ENCODE measurements at places on chromosomes 16 and 17.
A peak's percentile ranks its signal among the peaks of the same experiment; 100 is the strongest.

DNA sequence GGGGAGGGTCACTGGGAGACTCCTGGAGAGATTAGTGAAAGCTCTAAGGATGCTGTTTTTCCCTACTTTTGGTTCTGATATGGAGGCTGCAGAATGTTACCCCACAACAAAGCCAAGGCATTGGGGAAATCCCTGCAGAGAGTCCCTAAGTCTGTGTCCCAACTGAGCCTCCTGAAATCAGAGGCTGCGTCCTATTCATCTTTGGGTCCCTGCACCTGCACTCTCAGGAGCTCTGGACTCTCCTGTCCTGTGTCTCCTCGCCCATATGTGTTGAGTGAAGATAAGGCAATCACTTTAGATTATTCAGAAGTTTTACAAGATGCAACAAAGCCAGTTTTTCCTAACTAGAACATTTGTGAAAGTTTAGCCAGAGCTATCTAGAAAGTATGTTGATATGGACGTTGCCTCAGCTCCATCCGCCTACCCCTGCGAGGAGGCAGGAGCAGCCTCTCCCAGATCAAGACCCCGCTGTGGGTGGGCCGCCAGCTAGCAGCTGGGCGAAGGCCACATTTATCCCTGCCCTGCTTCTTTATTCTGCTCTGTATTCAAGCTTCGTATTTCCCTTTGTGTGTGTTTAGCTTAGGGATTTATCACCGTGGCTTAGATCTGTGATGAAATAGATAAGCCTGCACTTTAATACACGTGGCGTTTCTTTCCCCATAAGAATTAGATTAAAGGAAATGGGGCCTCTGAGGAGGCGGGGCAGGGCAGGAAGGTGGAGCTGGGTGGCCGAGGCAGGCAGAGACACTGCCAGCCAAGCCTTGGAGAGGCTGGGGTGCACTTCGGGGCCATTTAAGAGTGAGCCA is 37.4 kb downstream of the SHISA6 start:
- DNase-seq = no peak

DNA sequence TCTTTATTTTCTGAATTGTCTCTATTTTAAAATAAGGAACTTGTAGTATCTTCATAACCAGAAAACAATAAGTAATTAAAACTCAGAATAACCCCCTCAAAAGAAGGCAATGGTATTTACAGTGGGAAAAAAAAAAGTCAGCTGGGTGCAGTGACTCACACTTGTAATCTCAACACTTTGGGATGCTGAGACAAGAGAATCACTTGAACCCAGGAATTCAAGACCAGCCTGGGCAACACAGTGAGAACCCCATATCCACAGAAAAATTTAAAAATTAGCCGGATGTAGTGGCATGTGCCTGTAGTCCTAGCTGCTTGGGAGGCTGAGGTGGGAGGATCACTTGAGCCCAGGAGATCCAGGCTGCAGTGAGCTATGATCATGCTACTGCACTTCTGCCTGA is 33.5 kb downstream of the ADAM11 start:
- DNase-seq = no peak

DNA sequence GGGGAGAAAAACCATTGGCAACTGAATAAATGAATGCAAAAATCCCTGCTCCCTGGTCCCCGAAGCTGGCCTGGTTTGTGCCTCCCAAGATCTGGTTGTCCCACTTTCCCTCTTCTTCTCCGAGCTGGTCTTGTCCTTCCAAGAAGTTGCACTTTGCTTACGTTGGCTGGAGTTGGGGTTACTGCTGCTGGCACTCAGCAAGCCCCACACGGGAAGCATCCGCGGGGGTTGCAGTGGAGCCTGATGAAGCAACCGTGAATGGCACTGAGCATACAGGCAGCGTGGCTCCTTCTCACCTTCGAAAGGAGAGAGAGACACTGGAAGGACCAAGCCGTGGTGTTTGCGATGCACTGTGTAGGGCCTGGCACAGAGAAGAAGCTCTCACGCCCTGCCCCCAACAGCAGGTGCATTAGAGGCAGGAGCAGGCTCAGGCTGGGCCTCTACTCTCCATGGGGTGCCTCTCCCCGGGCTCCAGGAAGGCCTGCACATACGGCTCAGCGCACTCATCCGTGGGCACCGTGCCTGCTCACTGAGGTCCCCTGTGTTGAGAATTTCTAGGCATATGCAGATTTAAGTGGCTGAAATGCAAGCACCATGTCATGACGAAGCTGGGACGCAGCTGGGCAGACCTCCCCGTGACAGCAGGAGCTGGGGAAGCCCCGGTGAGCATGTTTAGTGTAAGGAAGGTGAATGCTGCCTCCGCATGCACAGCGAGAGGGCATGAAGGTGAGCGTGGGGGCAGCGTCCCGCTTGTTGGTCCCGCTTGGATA is 12.1 kb downstream of the CA5A start:
- DNase-seq = peak; percentile 81

GRCh38 chr17:75831032-75831571 is 13.1 kb downstream of the UNC13D start:
- no peak for DNase-seq

- DNase-seq = no peak
Measured at GRCh38 chr16:76114681-76115080, 162.5 kb upstream of the CNTNAP4 start.

DNA sequence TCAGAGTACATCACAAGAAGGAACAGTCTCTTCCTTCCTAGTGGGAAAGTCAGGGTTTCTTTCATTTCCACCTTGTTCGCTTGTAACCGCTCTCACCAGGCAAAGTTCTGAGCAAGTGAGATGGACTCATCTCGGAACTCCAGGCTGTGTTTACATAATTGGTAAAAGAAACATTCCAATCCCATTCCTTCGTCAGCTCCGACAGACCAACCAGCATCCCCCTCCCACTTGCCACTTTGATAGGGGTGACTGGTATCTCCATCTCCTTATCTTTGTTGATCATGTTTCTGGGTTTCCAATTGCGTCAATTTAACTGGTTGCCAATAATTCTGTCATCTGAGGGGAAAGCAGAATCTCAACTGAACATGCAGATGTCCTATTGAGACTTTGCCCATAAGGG is 36.8 kb upstream of the LYRM9 start:
- no peak for DNase-seq

GRCh38 chr16:27920391-27920891 is 143.1 kb downstream of the GSG1L start:
- peak; percentile 92 for DNase-seq

GRCh38 chr17:65553646-65554552 is 7.5 kb downstream of the AXIN2 start:
- DNase-seq = no peak

DNA sequence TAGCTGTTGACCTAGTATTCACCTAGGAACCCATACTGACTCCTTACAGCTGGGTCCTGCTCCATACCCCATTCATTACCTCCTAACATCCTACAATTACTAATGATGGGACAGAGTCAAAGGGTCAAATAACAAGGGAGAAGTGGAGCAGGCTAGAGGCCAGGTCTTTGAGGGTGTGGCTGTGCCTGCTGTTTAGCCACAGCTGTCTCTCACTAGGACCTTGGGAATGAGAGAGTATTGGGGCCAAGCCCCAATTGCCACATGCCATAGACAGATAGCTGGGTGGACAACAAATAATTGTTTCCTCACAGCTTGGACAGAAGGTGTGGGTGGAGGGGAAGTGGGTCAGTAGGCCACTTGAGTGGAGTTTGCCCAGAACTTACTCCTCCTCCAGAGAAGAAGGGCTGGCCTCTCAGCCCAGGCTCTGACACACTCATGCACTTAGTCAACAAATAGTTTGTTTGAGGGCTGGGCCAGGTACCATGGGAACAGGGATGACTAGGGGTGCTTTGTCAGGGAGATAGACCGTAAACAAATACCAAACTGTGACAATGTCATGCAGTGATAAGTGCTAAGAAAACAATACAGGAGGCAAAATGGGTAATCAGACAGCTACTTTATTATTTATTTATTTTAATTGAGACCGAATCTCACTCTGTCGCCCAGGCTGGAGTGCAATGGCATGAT is 10.2 kb upstream of the CENPT start:
- DNase-seq = no peak

DNA sequence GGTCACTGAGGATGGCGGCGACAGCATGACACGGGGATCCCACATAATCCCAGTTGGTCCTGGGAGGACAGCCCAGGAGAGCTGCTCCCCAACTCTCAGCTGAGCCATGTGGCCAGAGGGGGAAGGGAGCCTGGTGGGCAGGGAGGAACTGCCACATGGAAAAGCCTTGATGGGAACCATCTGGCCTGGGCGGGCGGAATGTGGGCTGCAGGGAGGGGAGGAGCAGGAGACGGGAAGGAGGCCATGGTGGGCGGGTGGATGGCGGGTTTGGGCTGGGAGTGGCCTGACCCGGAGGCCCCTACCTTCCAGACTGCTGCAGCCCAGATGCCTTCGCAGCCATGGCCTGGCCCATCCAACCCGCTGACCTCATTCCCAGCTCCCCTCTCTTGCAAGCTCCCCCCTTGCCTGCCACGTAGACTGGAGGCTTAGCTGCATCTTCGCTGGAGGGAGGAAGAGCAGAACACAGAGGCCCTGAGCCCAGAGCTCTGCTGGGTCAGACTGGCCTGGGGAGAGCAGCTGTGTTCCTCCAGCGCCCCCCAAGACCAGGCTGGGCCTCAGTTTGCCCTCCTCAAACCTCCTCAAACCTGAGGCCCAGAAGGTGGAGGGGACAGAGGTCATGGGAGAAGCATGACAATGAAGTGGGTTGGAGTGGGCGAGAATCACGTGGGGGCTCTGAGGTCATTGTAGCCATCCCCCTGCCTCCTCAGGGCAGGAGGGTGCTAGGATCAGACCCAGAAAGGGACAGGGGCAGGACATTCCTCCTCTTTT is 8.2 kb upstream of the COL1A1 start:
- DNase-seq = no peak

DNA sequence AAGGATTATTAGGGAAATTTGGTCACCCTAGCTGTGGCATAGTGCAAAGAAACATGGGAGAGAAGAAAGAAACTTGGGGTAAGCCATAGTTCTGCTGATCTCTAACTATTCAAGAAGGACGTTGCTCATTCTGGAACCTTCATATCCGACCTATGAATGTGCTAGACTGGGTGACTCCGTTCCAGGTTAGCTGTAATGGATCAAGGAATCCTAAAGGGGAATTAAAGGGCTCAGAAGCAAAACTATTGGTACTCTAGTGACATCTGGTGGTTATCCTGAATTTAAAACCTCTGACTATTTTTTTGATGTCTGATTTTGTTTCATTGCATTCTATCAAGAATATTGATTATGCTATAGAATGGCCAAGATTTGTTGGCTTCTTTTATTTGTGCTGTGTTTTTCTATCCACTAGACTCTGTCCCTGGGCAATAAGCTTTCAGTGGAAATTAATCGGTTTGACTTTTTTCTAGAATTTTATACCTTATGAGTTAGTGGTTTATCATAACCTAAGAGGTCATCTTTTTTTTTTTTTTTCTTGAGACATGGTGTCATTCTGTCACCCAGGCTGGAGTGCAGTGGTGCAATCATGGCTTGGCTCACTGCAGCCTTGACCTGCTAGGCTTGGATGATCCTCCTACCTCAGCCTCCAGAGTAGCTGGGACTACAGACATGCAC is 19.5 kb downstream of the PCTP start:
- peak; percentile 33 for DNase-seq

- DNase-seq = no peak
Measured at GRCh38 chr17:62963296-62963695, 2.7 kb upstream of the TANC2 start.

DNA sequence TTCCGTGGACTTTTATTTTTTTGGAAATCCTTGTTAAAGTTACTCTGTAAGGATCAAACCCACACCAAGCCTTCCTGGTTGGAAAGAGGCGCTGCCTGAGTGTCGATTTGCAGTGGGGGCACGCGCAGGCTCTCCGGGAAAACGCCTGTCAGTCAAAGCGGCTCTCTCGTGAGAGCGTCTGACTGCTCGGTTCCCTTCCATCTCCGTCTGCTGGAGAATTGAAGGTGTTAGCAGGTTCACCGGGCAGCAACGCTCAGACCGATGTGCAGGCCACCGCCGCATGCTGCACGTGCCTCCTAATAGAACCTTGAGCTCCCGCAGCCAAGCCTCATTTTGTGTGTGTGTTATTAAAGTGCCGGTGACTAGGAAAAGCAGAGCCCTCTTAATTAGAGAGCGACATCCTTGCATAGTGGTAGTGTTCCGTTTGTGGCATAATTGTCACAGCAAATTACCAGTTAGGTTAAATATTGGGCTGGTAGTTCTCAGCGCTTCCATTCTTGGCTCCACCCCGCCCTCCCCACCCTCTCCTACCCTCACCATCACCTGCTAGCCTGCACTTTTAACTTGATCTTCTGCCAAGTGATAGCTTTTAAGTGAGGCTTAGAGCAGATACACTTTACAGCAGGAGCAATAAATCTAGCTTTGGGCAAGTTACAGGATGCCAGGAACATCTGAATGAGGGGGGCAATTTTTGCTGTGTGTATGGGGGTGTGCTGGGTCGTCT is 75.5 kb downstream of the RPA1 start:
- peak; percentile 89 for DNase-seq

- no peak for DNase-seq
Measured at GRCh38 chr17:15346066-15346595, 4.7 kb upstream of the TEKT3 start.

GRCh38 chr17:4759776-4760236 is 11.9 kb upstream of the TM4SF5 start:
- no peak for DNase-seq

GRCh38 chr16:9773289-9773688 is 408.9 kb downstream of the GRIN2A start:
- DNase-seq = no peak

DNA sequence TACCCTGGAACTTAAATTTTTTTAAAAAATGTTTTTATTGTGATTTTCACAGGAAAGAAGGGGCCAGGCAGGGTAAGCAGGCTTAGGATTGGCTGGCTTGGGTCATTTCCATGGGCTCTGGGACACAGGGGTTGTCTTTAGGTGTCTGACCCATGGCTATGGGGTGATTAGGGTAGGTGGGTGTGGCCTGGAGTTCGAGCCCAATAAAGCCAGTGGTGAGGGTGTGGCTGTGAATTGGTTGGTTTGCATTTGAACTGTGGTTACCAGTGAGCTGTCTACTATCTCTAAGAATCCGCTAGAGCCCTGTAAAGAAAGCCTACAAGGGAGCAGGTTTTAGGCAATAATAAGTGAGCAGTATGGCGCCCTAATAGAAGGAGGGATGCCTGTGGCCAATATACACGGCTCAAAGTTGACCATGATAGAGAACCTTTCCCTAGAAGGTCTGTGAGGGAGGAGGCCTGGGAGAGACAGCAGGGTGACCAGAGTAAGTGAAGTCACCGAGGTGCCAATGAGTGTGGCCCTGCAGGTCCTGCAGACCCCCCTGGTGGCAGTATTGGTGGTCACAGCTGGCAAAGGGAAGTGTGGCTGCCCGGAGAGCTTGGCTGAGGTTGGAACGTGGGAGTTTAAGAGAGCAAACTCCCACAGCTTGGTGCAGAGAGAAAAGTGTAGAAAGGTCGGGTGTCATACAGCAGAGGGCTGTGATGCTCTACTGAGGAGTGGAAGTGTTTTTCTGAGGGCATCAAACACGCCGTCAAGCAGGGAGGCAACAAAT is 454.0 kb downstream of the WWOX start:
- no peak for DNase-seq

- DNase-seq = no peak
Measured at GRCh38 chr16:1338855-1339675, 5.6 kb downstream of the BAIAP3 start.

DNA sequence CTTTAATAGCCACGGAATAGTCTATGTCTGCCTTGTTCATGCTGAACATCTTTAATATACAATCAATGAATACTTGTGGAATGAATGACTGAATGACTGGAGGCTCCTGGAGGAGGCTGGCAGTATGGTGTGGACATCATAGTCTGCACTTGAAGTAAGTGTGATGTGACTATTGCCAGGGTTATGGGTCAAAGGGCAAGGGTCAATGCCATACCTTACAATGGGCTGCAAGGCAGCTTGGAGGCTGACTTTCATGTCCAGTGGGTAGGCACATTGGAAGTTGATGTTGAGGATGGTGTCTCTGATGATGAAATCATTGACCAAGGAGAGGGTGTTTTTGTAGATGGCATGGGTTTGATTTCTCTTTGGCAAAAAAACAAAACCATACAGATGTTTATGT is 7.9 kb downstream of the GP2 start:
- no peak for DNase-seq

Data from NCI-H1105 treated with DMSO at 0.1 percent for 48 hours (cell line).